ENCODE measurements at places on chromosomes 12 and 14. TPM values are rescaled to one million over a fixed set of nuclear protein-coding genes. Genes with fewer than 3 reads are reported as not detected.

The NPAS3 gene
- total RNA-seq, result not detected

The PROX2 gene
- not detected for total RNA-seq

The ADAMTS20 gene
- not detected for total RNA-seq

The RAD51B gene
- total RNA-seq, result 7.0 TPM

The EFS gene
- total RNA-seq, result not detected

The KLRG1 gene
- total RNA-seq, result 1.2 TPM

The LHX5 gene
- not detected for total RNA-seq

The SYNE3 gene
- 7.8 TPM for total RNA-seq

The TRIM9 gene
- total RNA-seq, result not detected

The KSR2 gene
- 0.01 TPM for total RNA-seq

The TTC7B gene
- 2.4 TPM for total RNA-seq

The CARMIL3 gene
- 0.27 TPM for total RNA-seq

The ABHD12B gene
- total RNA-seq, result not detected

The DCAF4 gene
- total RNA-seq, result 18.8 TPM

- no peak for DNase-seq
Observed at GRCh38 chr12:96172981-96173380, 21.2 kb upstream of the ELK3 start.

GRCh38 chr14:85075694-85076476, 454.1 kb upstream of the FLRT2 start:
- DNase-seq, result no peak

- DNase-seq, result no peak
Observed at GRCh38 chr14:84927096-84927827, 602.7 kb upstream of the FLRT2 start.

GRCh38 chr12:6947615-6948014, 3.5 kb upstream of the PTPN6 start:
- DNase-seq, result no peak

- DNase-seq, result no peak
Observed at GRCh38 chr12:122656298-122656697, 46.9 kb downstream of the HCAR2 start.

DNA sequence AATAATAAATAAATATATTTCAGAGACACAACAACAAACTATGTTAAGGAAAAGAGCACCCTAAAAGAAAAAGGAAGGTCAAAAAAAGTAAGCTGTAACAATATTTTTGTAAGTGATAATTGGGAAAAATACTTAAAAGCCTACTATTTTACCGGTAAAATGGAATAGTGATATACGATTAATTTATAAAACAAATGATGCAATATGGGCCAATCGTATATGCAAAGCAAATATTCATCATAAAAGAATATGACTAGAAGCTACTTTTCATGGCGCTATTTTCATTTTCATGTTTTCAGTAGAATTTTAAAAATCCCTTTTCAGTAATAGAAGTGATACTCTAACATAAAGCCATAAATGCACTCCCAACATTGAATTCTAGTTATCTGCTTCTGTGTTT, 131.0 kb upstream of the AMIGO2 start:
- no peak for DNase-seq

- peak; percentile 95 for DNase-seq
Observed at GRCh38 chr14:34331728-34332623, 130.1 kb downstream of the SPTSSA start.

GRCh38 chr14:24171422-24172260, at the start of gene REC8:
TSS of gene REC8 (plus strand) at chr14:24172080. CDS start at chr14:24172553, 473 bp downstream.
- no peak for DNase-seq

DNA sequence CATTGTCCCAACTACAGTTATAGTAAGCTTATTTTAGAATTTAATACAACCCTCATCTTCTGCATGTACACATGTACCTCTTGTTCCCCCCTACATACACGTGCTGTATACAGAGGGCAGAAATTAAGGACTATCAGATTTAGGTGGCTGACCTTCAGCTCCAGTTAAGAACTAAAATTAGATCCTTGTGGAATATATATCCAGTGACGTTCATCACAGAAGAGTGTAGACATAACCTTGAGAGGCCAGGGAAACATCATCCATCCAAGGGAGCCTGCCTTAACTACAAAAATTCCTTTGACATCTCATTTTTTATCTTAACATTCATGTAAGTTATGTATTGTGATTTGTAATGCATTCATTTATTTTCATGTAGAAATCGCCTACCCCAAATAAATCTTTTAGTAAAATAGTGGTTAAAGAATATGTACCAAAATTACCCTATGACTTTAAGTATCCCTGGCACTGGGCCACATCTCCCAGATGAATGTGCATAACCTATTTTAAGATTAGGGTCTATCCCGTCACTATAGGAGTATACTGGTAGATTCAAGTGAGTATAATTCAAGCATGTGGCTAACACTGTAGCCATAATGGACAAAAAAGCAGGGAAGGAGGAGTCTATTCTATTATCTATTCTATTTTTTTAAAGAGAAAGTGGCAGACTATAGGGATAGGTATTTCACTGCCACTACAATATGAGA, 27.5 kb downstream of the RIC8B start:
- no peak for DNase-seq

DNA sequence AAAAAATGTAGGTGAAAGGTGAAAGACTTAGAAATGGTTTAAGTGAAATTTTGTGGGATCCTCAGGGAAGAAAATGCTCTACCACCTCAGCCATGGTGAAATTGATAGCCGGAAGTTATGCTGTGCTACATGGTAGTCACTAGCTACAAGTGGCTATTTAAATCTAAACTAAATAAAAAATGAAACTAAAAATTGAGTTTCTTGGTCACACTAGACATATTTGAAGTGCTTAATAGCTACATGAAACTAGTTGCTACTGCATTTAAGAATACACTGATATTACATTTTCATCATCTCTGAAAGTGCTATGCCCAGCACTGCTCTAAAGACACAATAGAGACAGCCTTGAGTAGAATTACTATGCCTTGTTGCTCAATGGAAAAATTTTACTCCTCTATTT, 10.3 kb upstream of the SLCO1B3 start:
- no peak for DNase-seq

DNA sequence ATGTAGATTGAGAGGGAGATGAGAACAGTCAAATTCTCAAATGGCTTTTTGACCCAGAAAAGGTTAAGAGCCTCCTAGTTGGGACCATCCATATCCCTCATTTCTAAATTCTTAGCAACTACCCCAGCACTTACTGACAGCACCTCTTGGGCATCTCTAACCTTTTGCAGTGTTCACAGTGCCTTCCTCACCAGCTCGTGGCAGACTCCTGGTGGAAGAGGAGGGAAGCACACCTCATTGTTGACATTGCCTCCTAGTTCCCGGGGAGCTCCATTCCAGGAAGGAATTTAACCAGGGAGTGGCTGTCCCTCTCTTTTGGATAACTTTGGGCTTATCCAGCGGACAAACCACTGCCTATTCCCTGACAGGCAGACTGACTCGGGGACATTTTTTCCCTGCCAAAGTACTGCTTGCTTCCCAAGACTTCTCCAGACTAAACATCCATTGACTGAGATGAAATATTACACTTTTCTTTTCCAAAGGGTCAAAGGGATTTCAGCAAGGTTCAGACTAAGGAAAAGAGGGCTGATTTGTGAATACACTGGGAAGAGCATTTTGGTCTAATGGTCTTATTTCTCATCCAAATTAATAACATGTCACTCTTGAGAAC, 9.0 kb upstream of the OR6J1 start:
- peak; percentile 86 for DNase-seq

DNA sequence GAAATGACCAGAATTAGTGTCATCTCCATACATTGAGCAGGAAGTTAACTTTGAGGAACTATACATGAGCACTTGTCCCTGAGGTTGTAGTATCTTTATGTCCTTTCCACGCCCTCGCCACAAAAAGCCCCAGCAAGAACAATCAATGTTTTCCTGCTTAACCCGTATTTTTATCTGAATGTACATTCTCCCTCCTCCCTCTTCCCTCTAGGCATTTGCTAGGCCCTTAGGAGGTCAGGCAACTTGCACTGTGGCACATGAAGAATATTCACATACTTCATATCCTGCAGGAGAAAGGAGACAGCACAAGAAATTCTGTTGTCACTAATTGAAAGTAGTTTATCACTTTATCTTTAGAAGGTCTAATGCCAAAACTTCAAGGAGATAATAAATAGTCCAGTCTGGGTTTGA, 18.1 kb upstream of the DUSP6 start:
- DNase-seq, result no peak

- no peak for DNase-seq
Observed at GRCh38 chr14:104394409-104394851, 185.1 kb upstream of the C14orf180 start.

DNA sequence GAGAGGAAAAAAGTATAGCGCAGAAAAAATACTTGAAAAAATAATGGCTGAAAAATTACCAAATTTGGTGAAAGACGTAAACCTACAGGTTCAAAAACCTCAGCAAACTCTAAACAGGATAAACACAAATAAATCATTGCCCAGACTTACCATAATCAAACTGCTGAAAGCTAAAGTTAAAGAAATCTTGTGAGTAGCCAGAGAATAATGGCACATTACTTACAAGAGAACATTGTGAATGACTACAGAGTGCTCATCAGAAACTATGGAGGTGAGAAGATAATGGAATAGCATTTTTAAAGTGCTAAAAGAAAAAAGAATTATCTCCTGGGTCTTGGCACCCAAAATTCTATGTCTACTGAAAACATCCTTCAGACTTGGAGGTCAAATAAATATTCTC, 36.0 kb downstream of the ATF1 start:
- DNase-seq, result no peak

- no peak for DNase-seq
Observed at GRCh38 chr14:96086574-96087077, 47.5 kb downstream of the C14orf132 start.

- peak; percentile 98 for DNase-seq
Observed at GRCh38 chr12:45990468-45991283, at the start of gene SCAF11. TSS of gene SCAF11 (minus strand) at chr12:45990574. CDS start at chr12:45964167, 26,407 bp downstream.

DNA sequence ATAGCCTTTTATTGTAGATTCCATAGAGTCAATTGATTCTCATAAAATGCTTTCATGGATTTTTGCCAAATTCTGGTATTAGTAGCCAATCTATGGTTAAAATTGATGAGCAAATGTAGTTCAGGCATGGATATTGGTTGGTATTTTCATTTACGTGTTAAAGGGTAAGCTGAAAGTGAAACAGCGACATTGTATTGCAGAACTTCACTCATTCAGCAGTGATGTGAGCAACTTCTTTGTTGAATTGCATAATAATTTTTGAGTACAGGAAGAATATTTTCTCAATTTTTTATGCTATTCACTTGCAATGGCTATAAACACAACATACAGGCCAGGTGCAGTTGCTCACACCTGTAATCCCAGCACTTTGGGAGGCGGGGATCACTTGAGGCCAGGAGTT, 24.2 kb upstream of the FAM222A start:
- DNase-seq, result no peak

DNA sequence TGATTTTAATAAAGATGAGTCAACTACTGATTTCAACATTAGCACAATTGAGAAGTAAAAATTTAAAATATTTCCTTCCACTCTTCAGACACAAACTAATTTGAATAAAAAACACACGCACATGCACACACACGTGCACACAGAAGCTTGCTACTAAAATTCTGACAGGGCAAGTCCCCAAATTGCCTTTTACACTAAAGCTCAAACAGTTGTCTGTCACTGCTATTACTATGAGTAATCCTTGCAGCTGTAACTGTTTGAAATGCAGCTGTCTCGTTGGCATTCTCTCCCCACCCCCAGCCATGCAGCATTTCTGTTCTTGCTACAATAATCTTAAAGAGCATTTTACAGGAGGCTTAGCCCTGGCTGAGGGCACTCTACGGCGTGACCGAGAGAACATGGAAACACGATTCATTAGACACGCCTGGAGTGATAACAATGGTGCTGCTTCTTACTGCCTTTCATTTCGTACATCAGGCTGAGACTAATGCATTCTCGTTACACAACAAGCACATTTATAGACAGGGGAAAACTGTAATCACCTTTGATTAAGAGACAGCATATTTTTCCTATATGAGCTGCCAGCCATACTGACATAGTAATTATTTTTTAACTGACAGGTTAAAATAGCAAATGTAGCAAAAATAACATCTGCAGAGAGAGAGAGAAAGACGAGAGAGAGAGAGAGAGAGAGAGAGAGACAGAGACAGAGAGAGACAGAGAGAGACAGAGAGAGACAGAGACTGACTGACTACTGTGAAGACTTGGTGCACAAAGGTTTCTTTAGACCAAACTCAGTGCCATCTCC, 153.8 kb downstream of the MED13L start:
- DNase-seq, result no peak

DNA sequence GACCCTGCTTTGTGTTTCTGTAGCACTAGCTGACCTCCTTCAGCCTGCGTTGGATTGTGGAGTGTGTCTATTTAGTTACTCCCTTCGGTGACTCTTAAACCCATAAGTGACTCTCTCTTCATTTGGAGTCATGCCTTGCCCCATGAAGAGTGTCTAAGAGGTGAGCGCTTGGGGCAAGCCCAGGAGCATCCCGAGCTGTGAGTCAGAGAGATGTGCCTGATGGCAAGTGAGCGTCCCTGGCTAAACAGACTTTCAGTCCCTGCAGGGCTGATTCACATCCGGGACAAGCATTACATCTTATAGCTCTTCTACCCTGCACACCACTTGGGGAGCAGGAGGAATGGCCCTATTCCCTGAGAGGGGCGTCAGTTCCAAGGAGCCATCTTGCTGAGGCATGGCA, 24.3 kb upstream of the ATF1 start:
- no peak for DNase-seq

DNA sequence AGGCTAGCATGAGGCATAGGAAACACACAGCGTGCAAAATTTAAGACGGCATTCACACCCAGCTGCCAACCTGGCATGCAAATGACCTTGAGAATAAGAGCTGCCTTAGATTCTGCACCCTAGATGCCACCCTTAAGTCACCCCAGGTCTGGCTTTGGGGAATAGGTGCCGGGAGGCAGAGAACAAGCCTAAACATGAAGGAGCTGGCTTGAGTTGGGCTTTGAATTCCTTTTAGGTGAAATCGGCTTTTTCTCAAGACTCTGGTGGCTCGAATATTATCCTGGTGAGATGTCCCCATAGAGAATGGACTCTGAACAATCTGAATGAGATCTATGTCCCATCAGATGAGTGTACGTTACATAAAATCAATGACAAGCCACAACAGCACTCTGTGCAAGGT, 1090.5 kb downstream of the VRK1 start:
- no peak for DNase-seq

- no peak for DNase-seq
Observed at GRCh38 chr14:100834082-100834793, 8.3 kb downstream of the MEG3 start.

GRCh38 chr12:71945121-71945520, 6.5 kb downstream of the TPH2 start:
- DNase-seq, result no peak

DNA sequence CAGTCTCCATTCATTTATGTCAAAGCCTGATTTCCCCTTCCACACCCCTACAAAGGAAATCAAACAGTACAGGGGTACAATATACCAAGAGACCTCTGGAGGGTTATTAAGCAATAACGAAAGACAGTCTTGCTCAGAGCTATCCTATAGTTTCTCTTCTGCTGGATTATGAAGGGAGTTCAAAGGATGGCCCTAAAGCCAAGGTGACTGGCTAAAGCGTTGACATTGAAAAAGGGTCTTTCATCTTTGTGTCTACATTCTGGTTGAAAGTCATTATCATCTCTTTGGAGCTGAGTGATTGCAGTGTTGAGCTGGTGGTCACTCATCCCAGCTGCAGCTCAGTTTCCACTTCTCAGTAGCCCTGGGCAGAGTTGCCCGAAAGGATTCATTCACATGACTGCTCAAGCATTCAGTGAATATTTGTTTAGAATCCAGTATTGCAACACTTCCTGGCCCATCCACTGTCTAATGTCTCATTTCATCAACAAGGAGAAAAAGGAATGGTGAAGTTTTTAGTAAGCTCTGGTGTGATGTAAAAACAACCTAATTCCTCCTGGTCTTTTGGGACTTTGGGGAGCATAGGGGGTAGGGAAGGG, 19.2 kb upstream of the TBX5 start:
- peak; percentile 15 for DNase-seq

All from HepG2 (cell line).